NCI-H1436 treated with DMSO at 0.1 percent for 48 hours (cell line): ENCODE measurements at places on chromosomes 12 and 14.

- no peak for DNase-seq
Observed at GRCh38 chr12:64008596-64008995, 164.1 kb downstream of the SRGAP1 start.

DNA sequence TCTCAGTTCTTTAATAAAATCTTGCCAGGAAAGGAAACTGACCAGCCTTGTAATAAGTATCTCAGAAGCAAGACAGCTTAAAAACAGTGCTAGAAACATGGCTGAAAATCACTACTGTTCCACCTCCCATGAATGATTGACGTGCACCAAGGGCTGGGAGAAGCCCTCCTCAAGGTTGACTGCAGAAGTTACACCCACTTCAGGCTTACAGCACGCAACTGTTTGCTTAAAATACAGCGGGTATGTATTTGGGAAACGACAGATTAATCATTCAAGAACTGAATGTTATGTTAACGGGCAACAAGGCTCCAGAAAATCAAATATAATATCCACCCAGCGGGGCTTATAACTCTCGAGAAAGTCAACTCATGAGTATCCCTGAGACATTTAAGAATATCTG is 22.1 kb downstream of the PRKD1 start:
- no peak for DNase-seq

- DNase-seq = no peak
Observed at GRCh38 chr14:69038455-69039287, 59.6 kb upstream of the ACTN1 start.

DNA sequence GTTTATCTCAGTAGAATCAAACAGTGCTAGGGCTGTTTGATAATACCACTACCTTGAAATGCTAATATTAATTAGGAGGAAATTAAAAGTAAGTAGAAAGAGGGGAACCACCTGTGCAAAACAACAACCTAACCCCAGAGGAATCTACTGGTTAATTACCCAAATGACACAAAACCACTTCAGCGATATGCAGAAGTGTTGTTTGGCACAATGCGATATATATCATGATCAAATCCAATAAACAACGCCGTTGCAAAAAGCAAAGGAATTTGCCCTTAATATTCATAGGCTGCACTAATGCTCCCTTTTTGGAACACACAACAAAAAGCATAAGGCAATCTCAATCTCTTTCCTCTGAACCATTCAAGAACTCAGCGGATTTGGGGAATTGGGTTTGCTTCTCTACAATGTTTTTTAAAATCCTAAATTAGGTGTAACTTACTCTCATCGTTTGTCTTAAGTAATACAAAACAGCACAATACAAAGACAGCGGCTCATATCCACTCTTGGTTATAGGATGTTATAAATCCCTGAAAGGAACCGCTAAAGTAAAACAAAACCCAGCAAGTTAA is 1.5 kb downstream of the MAP4K5 start:
- DNase-seq = no peak

GRCh38 chr12:21599143-21599999 is 5.3 kb downstream of the GYS2 start:
- no peak for DNase-seq

- DNase-seq = no peak
Observed at GRCh38 chr12:131434208-131435125, 276.4 kb upstream of the SFSWAP start.

DNA sequence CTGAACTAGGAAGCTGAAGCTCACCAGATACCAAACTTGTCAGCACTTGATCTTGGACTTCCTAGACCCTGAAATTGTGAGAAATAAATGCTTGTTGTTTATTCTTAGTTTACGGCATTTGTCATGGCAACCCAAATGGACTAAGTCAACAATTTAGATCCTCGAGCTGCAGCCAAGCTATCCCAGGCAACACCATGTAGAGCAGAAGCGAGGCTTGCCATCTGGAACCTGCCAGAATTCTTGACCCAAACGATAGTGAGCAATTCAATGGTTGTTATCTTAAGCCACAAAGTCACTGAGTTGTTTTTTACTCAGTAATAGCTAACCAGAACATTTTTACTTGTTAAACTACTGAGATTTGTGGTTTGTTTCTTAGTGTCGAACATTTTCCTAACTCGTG is 458.5 kb upstream of the FLRT2 start:
- DNase-seq = no peak

DNA sequence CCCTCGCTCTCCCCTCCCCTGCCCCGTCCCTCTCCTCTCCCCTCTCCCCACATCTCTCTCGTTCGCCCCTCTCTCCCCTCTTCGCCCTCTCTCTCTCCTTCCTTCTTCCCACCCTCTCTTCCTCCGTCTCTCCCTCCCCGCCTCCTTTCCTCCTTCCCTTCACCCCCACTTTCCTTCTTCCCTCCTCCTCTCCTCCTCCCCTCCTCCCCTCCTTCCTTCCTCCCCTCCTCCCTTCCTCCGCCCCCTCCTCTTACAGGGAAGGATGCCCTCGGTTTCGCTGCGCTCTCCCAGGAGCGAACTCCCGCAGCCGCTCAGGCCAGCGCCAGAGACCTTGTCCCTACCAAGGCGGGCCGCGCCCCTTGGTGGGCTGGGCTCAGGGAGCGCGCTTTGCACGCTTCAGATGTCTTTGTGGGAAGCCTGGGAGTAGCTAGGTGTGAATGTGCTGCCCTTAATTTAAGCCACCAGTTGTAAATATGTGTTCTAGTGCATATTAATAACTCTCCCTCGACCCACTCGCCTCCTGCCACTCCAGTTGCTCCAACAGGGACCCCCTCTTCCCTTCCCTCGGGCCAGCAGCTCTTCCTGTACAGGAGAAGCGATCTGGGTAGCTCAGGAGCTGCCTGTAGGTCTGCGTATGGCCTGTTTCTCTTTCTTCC is 13.3 kb upstream of the MAP3K9 start:
- DNase-seq = no peak
